ENCODE measurements at places on chromosomes 4 and X.

DNA sequence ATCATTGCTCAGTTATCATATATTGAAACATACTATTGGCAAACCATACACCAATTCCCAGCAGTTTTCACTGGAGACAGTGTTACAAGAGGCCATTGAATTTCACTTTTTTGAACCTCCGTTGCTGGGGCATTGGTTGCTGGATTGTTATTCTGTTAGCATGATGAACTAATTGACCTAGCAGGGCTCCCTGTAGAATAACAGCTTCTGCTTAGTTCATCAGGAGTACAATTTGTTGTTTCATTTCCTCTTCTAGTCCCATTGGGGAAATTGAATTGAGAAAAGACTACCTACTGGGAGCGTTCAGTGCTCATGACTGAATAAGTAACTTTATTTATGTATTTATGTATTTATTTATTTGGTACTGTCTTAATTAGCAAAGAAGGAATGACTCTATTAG is 151.6 kb downstream of the SLIT2 start:
- DNase-seq: no peak

- DNase-seq: no peak
Measured at GRCh38 chrX:153762626-153763173, 1.3 kb upstream of the PLXNB3 start.

DNA sequence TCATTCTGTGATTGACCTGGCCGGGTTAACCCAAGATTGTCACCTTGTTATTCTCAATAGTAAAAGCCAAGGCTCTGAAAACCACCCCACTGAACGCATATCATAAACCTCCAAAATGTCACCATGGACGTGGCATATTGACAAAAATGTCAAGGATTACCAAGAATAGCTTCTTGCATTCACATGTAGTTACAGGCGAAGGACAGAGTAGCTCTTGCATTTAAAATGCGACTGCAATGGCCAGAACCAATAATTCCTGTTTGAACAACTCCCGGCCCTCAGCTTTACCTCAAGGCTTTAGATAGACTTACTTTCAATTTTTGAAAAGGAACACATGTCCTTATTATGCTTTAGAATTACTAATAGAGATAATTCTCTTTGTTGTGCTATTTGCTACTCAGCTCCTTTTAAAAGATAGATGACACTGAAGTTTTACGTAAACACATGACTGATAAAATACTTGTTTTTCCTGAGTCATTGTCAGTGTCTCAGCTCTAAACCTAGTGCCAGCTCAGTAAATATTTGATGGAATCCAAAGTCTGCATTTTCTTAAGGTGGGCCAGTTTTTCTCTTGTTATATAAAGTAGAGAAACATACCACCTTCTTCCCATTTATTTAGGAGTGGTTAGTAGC is 66.3 kb downstream of the CLDN34 start:
- no peak for DNase-seq

DNA sequence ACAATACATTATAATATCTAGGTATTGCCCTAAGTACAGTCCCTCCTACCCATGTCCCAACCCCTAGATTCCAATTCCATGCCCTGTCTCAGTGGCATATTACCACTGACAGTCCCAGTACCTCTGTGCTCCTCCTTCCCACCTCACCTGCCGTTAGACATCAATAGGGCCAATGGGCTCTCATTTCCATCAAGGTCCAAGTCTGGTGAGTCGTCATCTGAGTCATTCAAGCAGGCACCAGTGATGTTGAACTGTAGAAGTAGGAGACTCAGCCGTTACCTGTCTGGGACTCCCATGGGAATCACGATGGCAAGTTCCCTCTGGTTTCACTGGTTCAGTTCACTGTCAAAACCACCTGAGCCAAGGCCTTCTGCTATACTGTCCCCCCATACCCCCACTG is 51.7 kb downstream of the PHF8 start:
- no peak for DNase-seq

DNA sequence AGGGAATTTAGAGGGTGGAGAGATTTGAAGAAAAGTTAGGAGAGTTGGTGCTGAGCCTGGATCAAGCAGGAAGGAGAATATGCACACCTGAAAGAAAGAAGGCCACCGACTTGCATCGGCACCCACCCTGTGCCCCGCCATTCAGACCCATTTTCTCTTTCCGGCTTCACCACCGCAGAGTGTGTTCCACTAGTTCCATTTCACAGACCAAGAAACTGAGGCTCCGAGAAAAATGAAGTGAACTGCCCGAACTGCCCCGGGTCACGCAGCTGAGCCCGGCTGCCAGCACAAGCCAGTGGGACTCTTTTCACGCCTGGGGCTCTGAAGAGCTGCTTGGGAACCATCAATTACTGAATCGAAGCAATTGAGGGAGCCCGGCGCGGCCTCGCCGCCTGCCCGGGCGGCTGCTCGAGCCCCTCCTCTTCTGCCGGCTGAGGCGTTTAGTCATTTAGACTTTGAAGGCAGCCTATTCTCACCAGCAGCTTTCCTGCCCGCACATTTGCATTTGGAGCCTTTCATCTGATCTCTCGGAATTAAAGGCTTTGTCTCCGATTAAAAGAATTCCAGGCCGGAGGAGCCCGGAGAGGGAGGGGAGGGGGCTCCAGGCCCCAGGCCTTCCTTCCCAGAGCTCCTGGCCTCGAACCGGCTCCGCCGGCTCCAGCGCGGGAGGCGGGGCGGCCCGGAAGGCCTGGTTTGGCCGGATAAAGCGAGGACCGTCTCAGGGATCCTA is 140.2 kb upstream of the PJA1 start:
- DNase-seq: no peak

Measured in T-helper 1 cell (primary cell).